Esophagus (tissue), 2 donors: ENCODE measurements at places on chromosomes 16 and 17. TPM values are rescaled to one million over a fixed set of nuclear protein-coding genes. Genes with fewer than 3 reads are reported as not detected.

Gene CFAP97D1
- polyA plus RNA-seq = 0.01 TPM

Gene ZNF597
- 0.49 TPM for polyA plus RNA-seq

Gene KCNH6
- polyA plus RNA-seq = 0.04 TPM

Gene HOXB5
- 0.10 TPM for polyA plus RNA-seq

Gene PDF
- polyA plus RNA-seq = 16.9 TPM

Gene TBC1D3I
- 0.14 TPM for polyA plus RNA-seq

Gene KRTAP9-4
- not detected for polyA plus RNA-seq

Gene TMIGD1
- not detected for polyA plus RNA-seq

Gene KRT222
- 0.59 TPM for polyA plus RNA-seq

Gene FA2H
- 4.7 TPM for polyA plus RNA-seq

Gene TSPAN10
- 1.7 TPM for polyA plus RNA-seq

Gene CDRT15
- polyA plus RNA-seq = not detected

Gene HBQ1
- not detected for polyA plus RNA-seq

Gene CD300LD
- polyA plus RNA-seq = not detected

Gene CPNE2
- 24.5 TPM for polyA plus RNA-seq

Gene TAC4
- polyA plus RNA-seq = not detected

Gene SPATA33
- 3.5 TPM for polyA plus RNA-seq

Gene CYTH1
- 52.8 TPM for polyA plus RNA-seq

Gene C16orf96
- polyA plus RNA-seq = 0.04 TPM

Gene RSPRY1
- polyA plus RNA-seq = 9.8 TPM

Gene CSH2
- not detected for polyA plus RNA-seq

Gene ECI1
- polyA plus RNA-seq = 62.9 TPM

Gene TMEM170A
- 5.2 TPM for polyA plus RNA-seq

Gene PLCG2
- 2.3 TPM for polyA plus RNA-seq

Gene NEUROD2
- polyA plus RNA-seq = not detected

Gene TOP2A
- 56.0 TPM for polyA plus RNA-seq

Gene KRT27
- not detected for polyA plus RNA-seq

Gene TMEM92
- 0.08 TPM for polyA plus RNA-seq

Gene VASN
- 25.5 TPM for polyA plus RNA-seq

Gene GUCY2D
- 0.59 TPM for polyA plus RNA-seq

Gene CA7
- 0.06 TPM for polyA plus RNA-seq

Gene FBXW10
- polyA plus RNA-seq = 0.16 TPM

Gene PRCD
- 1.2 TPM for polyA plus RNA-seq

Gene RABEP1
- 9.0 TPM for polyA plus RNA-seq

Gene PPP1R9B
- polyA plus RNA-seq = 15.4 TPM

Gene LITAFD
- not detected for polyA plus RNA-seq

Gene TBC1D3L
- polyA plus RNA-seq = 16.8 TPM

Gene DPEP3
- polyA plus RNA-seq = 0.01 TPM
